Activated CD8-positive, alpha-beta T cell treated with anti-CD3 and anti-CD28 coated beads, Interleukin-2, amount 10 ng/mL, durations not matched to agents 7 days and 5 days (primary cell): ENCODE measurements at places on chromosomes 4 and X.
A peak's percentile ranks its signal among the peaks of the same experiment; 100 is the strongest.

- H3K4me1 ChIP-seq: peaks cover 23% of the 10 kb centered on the region
- DNase-seq: peak; percentile 23
- no peak overlapping the region for H3K4me3 ChIP-seq
These were observed 45.1 kb downstream of the CHM start for GRCh38 chrX:86002076-86002896.

GRCh38 chr4:104747635-104748034 lies 252.9 kb upstream of the CXXC4 start:
- no peaks in the 10 kb centered on the region for H3K27me3 ChIP-seq
- H3K27ac ChIP-seq: no peak overlapping the region
- peaks cover 3% of the 10 kb centered on the region for H3K4me1 ChIP-seq
- no peaks in the 10 kb centered on the region for H3K36me3 ChIP-seq
- H3K4me3 ChIP-seq: no peak overlapping the region

GRCh38 chr4:41142376-41143310 lies 71.7 kb downstream of the APBB2 start:
- H3K36me3 ChIP-seq: no peaks in the 10 kb centered on the region
- DNase-seq: no peak
- peaks cover 3% of the 10 kb centered on the region for H3K27me3 ChIP-seq
- H3K4me1 ChIP-seq: no peaks in the 10 kb centered on the region
- H3K27ac ChIP-seq: no peak overlapping the region

DNA sequence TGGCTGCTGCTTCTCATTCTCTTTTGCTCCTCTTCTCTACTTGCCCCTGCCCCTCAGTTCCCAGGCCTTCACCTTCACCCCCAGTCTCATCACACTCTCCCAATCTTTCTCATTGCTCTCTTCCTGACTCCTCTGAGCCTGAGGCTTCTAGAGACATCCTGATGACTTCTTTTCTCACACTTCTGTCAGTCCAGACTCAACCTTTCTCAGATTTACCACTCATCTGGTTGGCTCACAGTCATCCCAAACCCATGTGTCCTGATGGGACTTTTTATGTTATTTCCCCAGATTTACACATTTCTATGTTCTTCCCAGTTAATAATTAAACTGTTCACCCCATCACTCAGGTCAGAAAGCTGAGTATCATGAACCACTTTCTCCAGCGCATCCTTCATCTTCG lies 68.0 kb downstream of the TMA16 start:
- no peak overlapping the region for H3K27ac ChIP-seq
- H3K4me1 ChIP-seq: peaks cover 18% of the 10 kb centered on the region
- H3K27me3 ChIP-seq: peaks cover 5% of the 10 kb centered on the region
- no peaks in the 10 kb centered on the region for H3K36me3 ChIP-seq
- H3K4me3 ChIP-seq: no peak overlapping the region

GRCh38 chrX:151697522-151697921 lies 2.3 kb downstream of the PRRG3 start:
- DNase-seq: no peak
- H3K36me3 ChIP-seq: no peaks in the 10 kb centered on the region
- H3K4me1 ChIP-seq: no peaks in the 10 kb centered on the region
- H3K4me3 ChIP-seq: no peak overlapping the region
- peaks cover 9% of the 10 kb centered on the region for H3K27me3 ChIP-seq
- H3K27ac ChIP-seq: no peak overlapping the region

GRCh38 chrX:106752101-106752678 lies 25.7 kb downstream of the RNF128 start:
- H3K4me3 ChIP-seq: no peak overlapping the region
- H3K4me1 ChIP-seq: no peaks in the 10 kb centered on the region
- no peaks in the 10 kb centered on the region for H3K36me3 ChIP-seq
- H3K27me3 ChIP-seq: no peaks in the 10 kb centered on the region
- no peak overlapping the region for H3K27ac ChIP-seq

DNA sequence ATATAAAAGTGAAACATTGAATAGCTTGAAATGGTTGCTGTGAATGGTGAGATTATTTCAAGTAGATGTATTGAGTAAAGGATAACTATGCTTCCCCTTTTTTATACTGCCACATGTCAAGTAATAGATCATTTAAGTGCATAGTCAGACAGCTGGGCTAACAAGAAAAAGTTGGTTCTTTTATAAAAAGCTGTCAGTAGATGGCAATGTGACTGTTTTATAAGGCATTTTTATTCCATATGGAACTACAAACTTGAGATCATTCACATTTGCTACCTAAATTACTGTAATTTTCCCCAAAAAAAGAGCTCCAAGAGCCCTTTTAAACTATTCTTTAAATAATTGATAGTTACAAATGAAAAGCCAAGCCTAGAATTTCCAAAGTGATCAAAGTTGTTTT lies 831.0 kb downstream of the C4orf33 start:
- no peaks in the 10 kb centered on the region for H3K36me3 ChIP-seq
- no peak overlapping the region for H3K4me3 ChIP-seq
- H3K27me3 ChIP-seq: no peaks in the 10 kb centered on the region
- no peaks in the 10 kb centered on the region for H3K4me1 ChIP-seq

GRCh38 chrX:101430457-101431078 lies 22.5 kb downstream of the HNRNPH2 start:
- no peak for DNase-seq
- H3K36me3 ChIP-seq: peaks cover 7% of the 10 kb centered on the region
- peak overlapping the region; percentile 2 for H3K27ac ChIP-seq
- peaks cover 14% of the 10 kb centered on the region for H3K4me1 ChIP-seq
- H3K27me3 ChIP-seq: no peaks in the 10 kb centered on the region

- no peaks in the 10 kb centered on the region for H3K4me1 ChIP-seq
- DNase-seq: no peak
- H3K36me3 ChIP-seq: no peaks in the 10 kb centered on the region
- no peak overlapping the region for H3K27ac ChIP-seq
- H3K4me3 ChIP-seq: no peak overlapping the region
- H3K27me3 ChIP-seq: no peaks in the 10 kb centered on the region
These were observed 103.6 kb downstream of the AREG start for GRCh38 chr4:74548561-74548960.

- no peaks in the 10 kb centered on the region for H3K27me3 ChIP-seq
- no peaks in the 10 kb centered on the region for H3K36me3 ChIP-seq
- DNase-seq: no peak
- no peaks in the 10 kb centered on the region for H3K4me1 ChIP-seq
- no peak overlapping the region for H3K27ac ChIP-seq
These were observed 55.9 kb downstream of the HTRA3 start for GRCh38 chr4:8325291-8325973.

GRCh38 chr4:145681518-145681917 lies 1.6 kb downstream of the C4orf51 start:
- H3K4me3 ChIP-seq: no peak overlapping the region
- H3K36me3 ChIP-seq: no peaks in the 10 kb centered on the region
- no peaks in the 10 kb centered on the region for H3K4me1 ChIP-seq
- peaks cover 7% of the 10 kb centered on the region for H3K27me3 ChIP-seq

GRCh38 chr4:96755569-96756484 lies 915.9 kb downstream of the PDHA2 start:
- H3K36me3 ChIP-seq: no peaks in the 10 kb centered on the region
- no peaks in the 10 kb centered on the region for H3K4me1 ChIP-seq
- H3K27ac ChIP-seq: no peak overlapping the region

DNA sequence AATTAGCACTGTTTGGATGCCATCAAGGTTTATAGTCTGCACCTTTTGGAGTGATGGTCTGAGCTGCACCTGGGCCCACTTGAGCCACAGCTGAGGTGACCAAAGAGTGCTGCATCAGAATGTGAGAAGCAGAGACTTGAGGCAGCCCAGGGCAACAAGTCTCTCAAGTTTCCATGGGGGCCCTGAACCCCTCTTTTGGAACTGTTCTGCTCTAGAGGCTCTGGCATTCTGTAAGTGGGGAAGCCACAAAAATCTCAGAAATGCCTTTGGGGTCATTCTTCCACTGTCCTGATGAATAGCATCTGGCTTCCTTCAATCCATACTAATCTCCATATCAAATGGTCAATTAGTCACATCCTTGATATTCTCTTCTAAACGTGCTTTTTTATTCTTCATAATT lies 298.4 kb upstream of the MAOA start:
- DNase-seq: no peak
- no peak overlapping the region for H3K4me3 ChIP-seq
- H3K4me1 ChIP-seq: no peaks in the 10 kb centered on the region

- no peak overlapping the region for H3K4me3 ChIP-seq
- no peaks in the 10 kb centered on the region for H3K4me1 ChIP-seq
- no peaks in the 10 kb centered on the region for H3K36me3 ChIP-seq
These were observed 542.9 kb upstream of the GRIA3 start for GRCh38 chrX:122641136-122641535.

DNA sequence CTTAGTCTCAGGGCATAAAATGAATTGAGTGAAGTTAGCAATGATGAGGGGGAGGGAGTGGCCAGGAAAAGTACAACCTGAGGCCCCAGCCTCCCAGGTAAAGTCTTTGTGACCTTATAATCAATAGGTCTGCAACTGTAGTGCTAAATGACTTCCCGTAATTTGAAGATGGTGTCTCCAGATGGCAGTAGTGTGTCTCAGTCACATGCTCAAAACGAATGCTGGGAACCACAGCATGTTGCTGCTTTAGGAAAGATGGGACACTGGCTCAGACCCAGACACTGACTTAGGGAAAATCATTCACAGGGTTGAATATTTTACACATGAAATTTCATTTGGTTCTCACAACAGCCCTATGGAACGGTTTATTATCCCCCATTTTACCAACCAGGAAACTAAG lies 10.3 kb downstream of the SRPX2 start:
- no peak for DNase-seq
- H3K27ac ChIP-seq: no peak overlapping the region
- no peaks in the 10 kb centered on the region for H3K27me3 ChIP-seq
- no peaks in the 10 kb centered on the region for H3K4me1 ChIP-seq
- H3K36me3 ChIP-seq: no peaks in the 10 kb centered on the region
- H3K4me3 ChIP-seq: no peak overlapping the region

DNA sequence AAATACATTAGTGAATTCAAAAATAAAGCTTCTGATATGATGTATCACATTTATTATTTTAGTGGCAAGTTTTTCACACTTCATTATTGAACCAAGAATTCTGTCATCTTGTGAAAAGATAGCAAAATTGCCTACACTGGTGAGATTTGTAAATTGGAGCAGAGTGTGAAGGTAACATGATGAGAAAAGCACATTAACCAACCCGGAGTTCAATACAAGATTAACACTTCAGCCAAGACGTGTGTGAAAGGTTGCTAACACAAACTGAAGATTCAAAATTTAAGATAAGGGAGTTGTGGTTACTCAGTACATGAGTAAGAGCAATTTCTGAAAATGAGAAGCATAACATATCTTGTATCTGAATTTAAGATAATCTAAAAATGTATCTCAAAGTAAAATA lies 346.7 kb downstream of the PDHA2 start:
- H3K4me3 ChIP-seq: no peak overlapping the region
- no peak overlapping the region for H3K27ac ChIP-seq
- no peak for DNase-seq
- H3K36me3 ChIP-seq: no peaks in the 10 kb centered on the region
- no peaks in the 10 kb centered on the region for H3K4me1 ChIP-seq
- H3K27me3 ChIP-seq: no peaks in the 10 kb centered on the region

- peaks cover 11% of the 10 kb centered on the region for H3K4me1 ChIP-seq
- peaks cover 4% of the 10 kb centered on the region for H3K36me3 ChIP-seq
- peaks cover 2% of the 10 kb centered on the region for H3K27me3 ChIP-seq
- peak overlapping the region; percentile 77 for H3K4me3 ChIP-seq
- DNase-seq: peak; percentile 20
These were observed 473 bp upstream of the BCLAF3 start for GRCh38 chrX:19991350-19991718.

DNA sequence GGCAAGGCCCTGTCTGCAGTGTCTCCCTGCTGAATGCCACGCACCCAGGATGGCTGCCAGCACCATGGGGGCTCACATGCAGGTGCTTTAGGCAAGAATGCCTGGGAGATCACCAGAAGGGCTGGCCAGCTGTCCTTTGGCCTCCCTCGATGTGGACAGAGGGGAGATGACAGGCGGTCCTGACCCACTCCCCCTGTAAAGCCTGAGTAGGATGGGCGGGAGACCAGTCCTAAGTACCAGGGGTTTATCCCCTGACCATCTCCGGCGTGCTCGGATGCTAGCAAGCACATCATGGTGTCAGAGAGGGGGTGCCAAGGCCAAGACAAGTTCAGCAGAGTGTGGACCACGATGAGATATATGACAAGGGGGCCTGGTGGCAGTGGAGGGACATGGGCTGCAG lies 5.3 kb downstream of the PDZD4 start:
- peaks cover 27% of the 10 kb centered on the region for H3K27me3 ChIP-seq
- peaks cover 33% of the 10 kb centered on the region for H3K4me1 ChIP-seq
- no peak overlapping the region for H3K4me3 ChIP-seq
- DNase-seq: no peak
- no peaks in the 10 kb centered on the region for H3K36me3 ChIP-seq

GRCh38 chr4:93467484-93468155 lies 360.9 kb upstream of the ATOH1 start:
- no peak overlapping the region for H3K4me3 ChIP-seq
- no peaks in the 10 kb centered on the region for H3K4me1 ChIP-seq
- no peak overlapping the region for H3K27ac ChIP-seq
- no peaks in the 10 kb centered on the region for H3K36me3 ChIP-seq

GRCh38 chr4:6881908-6882307 lies 27.7 kb upstream of the TBC1D14 start:
- H3K4me3 ChIP-seq: no peak overlapping the region
- no peak for DNase-seq
- peaks cover under 1% of the 10 kb centered on the region for H3K4me1 ChIP-seq
- H3K27me3 ChIP-seq: no peaks in the 10 kb centered on the region

DNA sequence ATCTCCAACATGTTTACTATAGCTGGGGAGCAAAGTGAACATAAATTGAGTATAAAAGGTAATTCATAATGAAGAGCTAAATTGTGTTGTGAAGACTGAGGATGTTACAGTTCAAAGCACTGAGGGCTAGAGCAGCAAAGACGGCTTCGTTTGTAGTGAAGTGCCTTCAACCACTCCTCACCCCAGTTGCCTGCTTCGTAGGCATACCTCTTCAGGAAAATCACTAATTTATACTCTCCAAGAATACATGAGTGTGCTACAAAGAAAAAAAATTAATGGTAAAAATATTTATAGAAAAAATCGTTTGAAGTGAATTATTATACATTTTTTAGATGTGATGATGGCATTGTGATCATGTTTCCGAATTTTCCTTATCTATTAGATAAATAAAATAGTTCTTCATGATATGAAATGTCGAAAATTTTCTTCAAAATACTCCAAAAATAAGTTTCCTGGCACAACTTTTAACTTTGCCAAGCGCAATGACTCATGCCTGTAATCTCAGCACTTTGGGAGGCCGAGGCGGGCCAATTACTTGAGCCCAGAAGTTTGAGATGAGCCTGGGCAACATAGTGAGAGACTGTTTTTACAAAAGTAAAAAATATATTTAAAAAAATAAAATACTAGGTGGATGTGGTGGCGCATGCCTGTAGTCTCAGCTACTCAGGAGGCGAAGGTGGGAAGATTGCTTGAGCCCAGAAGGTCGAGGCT lies 41.6 kb downstream of the ZFP42 start:
- H3K4me1 ChIP-seq: no peaks in the 10 kb centered on the region
- DNase-seq: no peak
- no peak overlapping the region for H3K27ac ChIP-seq
- no peaks in the 10 kb centered on the region for H3K27me3 ChIP-seq
- H3K36me3 ChIP-seq: no peaks in the 10 kb centered on the region

GRCh38 chr4:184617600-184618196 lies 31.5 kb downstream of the CASP3 start:
- no peak for DNase-seq
- no peak overlapping the region for H3K4me3 ChIP-seq
- H3K36me3 ChIP-seq: peaks cover 11% of the 10 kb centered on the region
- H3K27ac ChIP-seq: no peak overlapping the region
